NCI-H748 treated with DMSO at 0.1 percent for 48 hours (cell line): ENCODE measurements at places on chromosomes 16 and 17.

- DNase-seq = no peak
These were observed 54.8 kb downstream of the PLXDC1 start for GRCh38 chr17:39096508-39097149.

DNA sequence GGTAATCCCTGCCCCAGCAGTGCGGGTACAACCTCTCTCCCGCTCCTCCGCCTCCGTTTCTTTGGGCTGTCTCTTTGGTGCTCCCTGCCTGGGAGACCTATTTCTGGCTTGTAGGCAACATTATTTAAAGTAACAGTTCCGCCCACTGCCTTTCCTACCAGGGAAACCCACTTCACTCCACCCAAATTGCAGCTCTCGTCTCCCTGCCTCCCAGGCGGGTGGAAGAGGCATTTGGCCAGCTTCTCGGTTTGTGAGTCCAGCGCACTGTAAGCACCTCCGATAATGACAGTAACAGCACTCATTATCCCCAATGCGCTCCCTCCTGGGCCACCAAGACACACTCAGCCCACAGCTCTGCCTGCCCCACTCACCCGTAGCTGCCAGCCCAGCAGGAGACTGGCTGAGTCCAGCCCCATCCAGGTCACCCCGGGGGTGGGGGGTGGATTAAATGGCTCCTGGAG is 165.1 kb upstream of the CDC42EP4 start:
- DNase-seq = peak; percentile 24

DNA sequence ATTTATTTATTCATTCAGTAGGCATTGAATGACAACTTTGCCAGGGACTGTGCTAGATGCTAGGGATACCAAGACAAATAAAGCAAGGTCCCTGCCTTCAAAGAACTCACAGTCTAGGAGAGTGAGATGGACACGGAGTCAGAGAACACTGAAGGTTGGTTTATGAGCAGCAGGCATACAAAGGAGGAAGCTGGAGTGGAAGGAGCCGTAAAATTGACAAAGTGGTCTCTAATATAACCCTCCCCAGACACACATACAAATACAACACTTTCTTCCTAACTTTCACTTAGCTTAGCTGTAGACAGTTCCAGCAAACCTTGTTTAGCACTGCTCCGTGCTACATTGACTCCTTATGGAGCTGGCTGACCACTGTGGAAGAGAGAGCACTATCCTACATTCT is 229.7 kb downstream of the IRX3 start:
- no peak for DNase-seq

DNA sequence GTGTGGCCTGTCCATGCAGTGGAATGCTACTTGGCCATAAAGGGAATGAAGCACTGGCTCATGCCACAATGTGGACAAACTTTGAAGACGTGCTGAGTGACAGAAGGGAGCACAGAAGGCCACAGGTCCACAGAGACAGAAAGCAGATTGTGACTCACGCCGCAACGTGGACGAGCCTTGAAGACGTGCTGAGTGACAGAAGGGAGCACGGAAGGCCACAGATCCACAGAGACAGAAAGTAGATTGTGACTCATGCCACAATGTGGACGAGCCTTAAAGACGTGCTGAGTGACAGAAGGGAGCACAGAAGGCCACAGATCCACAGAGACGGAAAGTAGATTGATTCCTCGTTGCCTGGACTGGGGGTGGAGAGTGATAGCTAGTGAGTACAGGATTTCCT is 19.2 kb downstream of the ZC3H18 start:
- DNase-seq = no peak

DNA sequence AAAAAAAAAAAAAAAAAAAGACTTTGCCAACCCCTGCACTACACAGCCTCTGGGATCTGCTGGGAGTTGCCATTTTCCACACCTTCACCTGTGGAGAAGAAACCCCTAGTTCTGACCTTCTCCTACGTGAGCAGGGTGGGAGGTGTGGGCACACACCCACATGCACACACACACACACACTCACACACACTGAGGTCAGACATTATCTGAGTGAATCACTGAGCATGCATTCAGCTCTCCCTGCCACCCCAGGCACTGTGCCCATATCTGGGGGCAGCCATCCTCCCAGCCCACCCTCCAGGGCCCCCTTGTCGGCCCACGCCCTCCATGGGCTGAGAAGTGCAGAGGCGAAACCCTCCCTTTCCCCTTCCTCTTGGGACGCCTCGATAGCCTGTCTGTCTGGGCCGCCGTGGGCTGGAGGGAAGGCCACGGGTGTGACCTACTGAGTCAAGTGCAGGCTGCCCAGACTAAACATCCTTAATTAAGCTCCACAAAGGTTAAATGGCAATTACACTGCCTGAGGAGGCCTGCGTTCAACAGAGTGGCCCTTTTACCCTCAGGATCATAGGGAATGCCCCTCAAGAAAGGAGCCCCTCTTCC is 143.8 kb downstream of the C16orf95 start:
- DNase-seq = no peak

- DNase-seq = no peak
These were observed 5.9 kb downstream of the LITAFD start for GRCh38 chr16:8887952-8888560.
